ENCODE measurements at places on chromosomes 4 and X.

DNA sequence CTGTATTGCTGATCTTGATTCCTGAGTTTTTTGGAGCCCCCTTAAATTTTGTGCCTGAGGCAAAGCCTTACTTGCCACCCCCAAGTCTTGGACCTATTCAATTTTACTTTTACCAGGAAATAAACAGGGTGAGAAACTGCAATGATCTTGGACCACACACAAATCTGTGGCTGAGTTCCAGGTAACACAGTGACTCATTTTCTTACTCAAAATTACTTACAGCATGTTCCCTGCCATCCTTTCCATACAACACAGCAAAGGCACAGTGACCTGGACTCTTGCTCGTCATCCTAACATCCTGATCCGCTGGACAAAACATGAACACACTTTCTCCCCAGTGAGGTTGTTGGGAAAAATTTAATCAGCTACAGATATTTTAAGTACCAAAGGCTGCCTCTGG is 60.7 kb upstream of the S100G start:
- DNase-seq: no peak

DNA sequence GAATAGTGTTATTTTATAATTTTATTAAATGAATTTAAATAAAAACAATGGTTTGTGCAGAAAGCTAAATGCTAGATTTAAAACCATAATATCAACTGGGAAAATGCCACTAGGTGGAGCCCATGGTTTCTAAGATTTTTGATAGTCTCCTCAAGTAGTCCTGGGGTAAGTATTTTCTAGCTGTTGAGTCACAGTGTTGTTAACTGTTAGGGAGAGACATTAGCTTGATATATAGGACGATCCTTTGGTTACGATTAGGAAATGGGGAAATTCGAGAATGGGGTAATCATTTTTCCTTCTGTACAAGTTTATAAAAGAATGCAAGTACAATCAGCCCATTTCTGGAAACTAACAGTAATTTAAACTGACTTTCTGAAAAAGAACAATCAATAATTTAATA is 378.4 kb downstream of the ANKRD50 start:
- no peak for DNase-seq

DNA sequence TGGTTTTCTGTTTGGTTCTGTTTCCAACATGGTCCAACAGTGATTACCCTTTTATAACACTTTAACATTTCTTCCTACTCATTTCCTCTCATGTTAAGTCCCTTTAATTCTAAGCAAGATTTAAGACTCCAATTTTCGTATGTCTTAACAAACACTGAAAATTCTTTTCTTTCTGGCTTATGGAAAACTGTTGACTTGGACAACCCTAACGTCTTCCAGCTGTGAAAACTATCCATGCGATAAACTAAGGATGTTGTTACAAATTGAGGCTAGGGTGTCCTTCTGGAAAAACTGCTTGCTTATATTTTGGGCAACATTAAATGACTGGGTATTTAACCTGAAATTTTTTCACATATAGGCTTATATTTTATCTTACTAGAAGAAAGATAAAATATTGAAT is 33.9 kb upstream of the RTL3 start:
- DNase-seq: no peak

DNA sequence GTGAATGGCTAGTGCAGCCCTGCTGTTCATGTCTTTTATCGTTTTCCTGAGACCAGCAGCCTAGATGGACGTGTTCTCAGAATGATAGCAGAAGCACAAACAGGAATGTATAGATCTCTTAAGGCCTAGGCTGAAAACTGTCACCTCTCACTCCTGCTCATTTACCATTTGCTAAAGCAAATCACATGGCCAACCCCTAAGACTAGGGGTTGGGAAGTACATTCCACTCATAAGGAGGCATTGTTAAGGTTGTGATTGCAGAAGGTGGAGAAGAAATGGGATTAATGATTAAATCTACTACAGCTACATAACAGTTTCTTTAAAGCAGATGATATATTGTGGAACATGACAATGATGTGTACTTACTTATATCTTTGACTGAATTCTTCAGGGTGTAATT is 536.8 kb upstream of the FTHL17 start:
- no peak for DNase-seq

- peak; percentile 65 for DNase-seq
Observed at GRCh38 chrX:16870862-16871815, 977 bp upstream of the RBBP7 start.

DNA sequence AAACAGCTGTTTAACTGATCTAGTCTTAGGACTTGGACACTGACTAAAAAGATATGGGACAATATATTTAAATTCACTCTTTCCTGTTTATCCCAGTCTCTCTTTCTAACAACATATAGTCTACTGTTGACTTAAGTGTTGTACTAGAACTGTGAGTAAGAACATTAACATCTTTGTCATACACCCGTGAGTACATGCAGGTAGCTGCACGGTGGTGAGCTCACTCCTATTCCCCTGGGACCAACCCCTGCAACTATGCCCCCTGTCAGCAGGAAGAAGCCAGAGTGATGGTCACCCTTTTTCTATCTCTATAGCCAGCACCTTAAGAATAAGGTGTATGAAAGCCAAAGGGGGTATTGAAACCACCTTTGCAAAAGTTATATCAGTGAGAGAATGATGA is 17.6 kb downstream of the TBL1X start:
- no peak for DNase-seq

DNA sequence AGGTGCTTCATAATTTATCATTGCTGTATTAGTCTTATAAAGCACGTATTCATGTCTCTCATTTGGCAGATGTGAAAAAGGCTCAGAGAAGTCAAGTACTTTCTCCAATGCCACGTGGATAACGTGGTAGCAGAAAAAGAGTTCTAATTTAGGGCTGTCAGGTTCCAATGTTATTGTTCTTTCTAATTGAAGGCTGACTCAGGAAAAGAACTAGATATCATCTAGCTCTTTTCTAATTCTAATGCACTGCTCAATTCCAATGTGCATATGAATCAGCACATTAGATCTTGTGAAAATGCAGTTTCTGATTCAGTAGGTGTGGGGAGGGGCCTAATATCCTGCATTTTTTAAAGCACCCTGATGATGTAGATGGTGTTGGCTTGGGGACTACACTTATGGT is 22.8 kb downstream of the AGA start:
- DNase-seq: no peak

- DNase-seq: no peak
Observed at GRCh38 chr4:173766171-173766600, 236.2 kb upstream of the HAND2 start.

GRCh38 chrX:17170973-17171372 is 204.0 kb upstream of the NHS start:
- no peak for DNase-seq

DNA sequence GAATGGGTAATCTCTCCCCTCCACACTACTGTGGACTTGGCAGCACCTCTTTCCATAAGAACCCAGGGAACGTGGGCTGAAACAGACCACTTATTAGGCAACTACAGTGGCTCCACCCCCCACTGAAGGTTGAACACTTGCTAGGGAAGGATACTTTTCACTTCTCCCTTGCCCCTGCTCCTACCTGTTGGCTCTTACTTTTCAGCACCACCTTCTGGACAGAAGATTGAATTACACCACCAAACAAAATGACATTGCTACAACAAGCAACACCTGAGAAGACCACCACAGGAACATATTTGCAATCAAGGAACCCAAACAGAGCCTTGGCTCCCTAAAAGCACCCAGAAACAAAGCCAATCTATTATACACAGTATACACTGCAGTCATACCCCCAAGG is 132.1 kb upstream of the CXCL13 start:
- no peak for DNase-seq

GRCh38 chr4:144556636-144557035 is 89.3 kb upstream of the HHIP start:
- no peak for DNase-seq

GRCh38 chr4:26030260-26030667 is 116.2 kb downstream of the SMIM20 start:
- no peak for DNase-seq

DNA sequence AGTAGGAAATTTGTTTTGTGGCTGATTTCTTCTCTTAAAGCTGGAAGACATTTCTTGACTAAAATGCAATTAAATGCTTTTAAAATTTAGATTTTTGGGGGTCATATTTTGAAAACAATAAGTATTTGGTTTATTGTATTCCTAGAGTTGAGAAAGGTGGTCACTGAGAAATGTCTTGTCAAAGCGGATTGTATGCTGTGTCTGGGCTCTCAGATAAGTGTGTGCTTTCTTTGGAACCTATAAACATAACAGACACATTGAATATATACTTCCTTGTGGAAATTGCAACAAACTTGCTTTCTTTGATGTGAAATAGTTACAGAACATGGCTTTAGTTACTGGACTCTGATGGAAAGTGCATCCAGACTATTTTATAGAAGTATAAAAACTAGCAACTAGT is 75.4 kb downstream of the AFF1 start:
- DNase-seq: no peak

Measured in left forelimb (tissue), 1 donor.